H9 (cell line): ENCODE measurements at places on chromosomes 3 and 15.

DNA sequence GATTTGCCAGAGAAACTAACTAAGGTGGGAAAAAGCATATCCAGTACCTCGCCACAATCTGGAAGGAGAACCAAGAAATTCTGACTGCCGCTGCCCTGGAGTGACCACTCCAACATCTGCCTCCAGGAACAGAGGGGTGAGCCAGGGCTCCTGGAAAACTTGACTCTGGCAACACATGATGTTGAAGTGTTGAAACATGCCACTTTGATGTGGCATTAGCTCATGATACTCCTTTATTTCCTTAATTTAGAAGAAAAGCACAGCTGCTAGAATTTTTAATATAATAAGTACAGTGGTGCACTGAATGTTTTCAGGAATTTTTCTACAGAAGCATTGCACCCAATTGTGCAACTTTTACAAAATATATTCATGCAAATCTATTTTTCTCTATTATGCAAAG is 109.9 kb upstream of the BCL6 start:
- no peaks in the 10 kb centered on the region for H3K27me3 ChIP-seq
- DNase-seq: no peak
- no peak overlapping the region for H3K4me3 ChIP-seq
- H3K27ac ChIP-seq: no peak overlapping the region

GRCh38 chr3:164608554-164609276 is 469.6 kb downstream of the SI start:
- DNase-seq: no peak
- H3K27ac ChIP-seq: no peak overlapping the region
- H3K27me3 ChIP-seq: no peaks in the 10 kb centered on the region
- no peak overlapping the region for H3K4me3 ChIP-seq
- H3K36me3 ChIP-seq: no peaks in the 10 kb centered on the region
- H3K4me1 ChIP-seq: no peaks in the 10 kb centered on the region

GRCh38 chr3:88611826-88612326 is 462.1 kb downstream of the C3orf38 start:
- DNase-seq: no peak
- H3K4me3 ChIP-seq: no peak overlapping the region
- no peaks in the 10 kb centered on the region for H3K4me1 ChIP-seq
- H3K27me3 ChIP-seq: no peaks in the 10 kb centered on the region
- no peaks in the 10 kb centered on the region for H3K36me3 ChIP-seq

- no peak overlapping the region for H3K4me3 ChIP-seq
- no peaks in the 10 kb centered on the region; the same call in 2 of the 3 replicates for H3K36me3 ChIP-seq
- no peaks in the 10 kb centered on the region for H3K27me3 ChIP-seq
- H3K4me1 ChIP-seq: no peaks in the 10 kb centered on the region
Observed at GRCh38 chr3:98784042-98784441, 20.9 kb downstream of the ST3GAL6 start.
